GM12878 (cell line): ENCODE measurements at places on chromosomes 3 and 15. TPM values are rescaled to one million over a fixed set of nuclear protein-coding genes. Genes with fewer than 3 reads are reported as not detected.

DNA sequence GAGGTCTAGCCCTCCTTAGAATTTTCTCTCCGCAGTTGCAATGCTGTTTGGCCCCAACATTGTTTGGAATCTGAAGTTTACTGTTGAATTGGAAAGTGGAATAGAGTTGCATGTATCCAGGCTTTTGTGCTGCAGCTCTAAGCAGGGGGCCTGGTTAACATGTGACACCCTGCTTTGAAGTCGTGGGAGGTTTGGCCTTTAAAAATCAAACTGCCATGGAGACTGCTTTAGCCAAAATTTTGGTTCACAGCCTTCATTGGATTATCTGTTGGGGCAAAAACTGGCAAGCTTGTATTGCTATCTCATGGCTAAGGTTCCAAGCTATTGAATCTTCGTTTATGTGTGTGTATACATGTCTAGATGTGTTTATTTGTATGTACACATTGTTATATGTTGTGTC is 15.8 kb downstream of the CYP11A1 start:
- no peak overlapping the region for H3K27ac ChIP-seq
- H3K27me3 ChIP-seq: no peaks in the 10 kb centered on the region
- no peaks in the 10 kb centered on the region for H3K4me1 ChIP-seq
- H3K4me3 ChIP-seq: no peak overlapping the region
- H3K36me3 ChIP-seq: no peaks in the 10 kb centered on the region
- DNase-seq: no peak

DNA sequence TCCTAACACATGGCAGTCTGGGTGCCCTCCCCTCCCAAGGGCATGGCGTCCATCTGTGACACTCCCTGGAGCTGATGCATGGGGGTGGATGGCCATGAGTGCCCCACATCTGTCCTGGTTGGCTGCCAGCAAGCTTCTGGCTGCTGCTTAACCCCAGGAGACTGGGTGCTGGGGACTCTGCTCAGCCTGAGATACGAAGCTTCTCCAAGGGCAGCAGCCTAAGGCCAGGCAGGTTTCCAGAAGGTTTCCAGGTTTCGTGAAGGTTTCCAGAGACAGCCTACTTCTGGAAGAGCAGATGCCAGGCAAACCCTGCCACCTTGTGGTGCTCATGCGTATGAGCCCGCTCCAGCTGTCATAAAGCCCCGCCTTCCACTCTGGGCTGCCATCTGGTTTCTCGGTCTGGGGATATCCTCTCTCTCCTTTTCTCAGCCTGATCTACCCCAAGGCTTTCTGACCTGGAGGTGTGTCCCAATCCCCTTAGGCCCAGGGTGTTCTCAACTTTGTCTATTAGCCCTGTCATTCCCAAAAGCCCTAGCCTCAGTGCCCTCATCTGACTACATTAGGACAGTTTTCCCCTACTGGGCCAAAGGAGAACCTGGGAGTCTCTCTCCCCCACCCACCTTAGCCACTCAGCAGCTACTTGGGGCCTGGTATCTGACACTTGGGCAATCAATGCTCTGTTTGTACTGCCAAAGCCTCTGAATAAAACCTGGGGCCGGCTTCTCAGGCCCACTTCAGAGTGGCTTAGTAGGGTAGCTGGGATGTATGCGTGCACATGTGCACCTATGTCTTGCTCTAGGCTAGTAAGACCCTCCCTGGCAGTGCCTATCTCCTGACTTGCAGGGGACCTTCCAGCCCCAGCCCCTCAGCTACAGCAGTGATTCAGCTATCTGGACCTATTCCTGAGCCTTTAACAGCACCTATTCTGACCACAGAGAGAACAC is 12.0 kb downstream of the MRPL46 start:
- H3K27ac ChIP-seq: no peak overlapping the region
- peaks cover 16% of the 10 kb centered on the region for H3K36me3 ChIP-seq
- H3K4me3 ChIP-seq: no peak overlapping the region
- no peaks in the 10 kb centered on the region for H3K4me1 ChIP-seq
- DNase-seq: no peak
- no peaks in the 10 kb centered on the region for H3K27me3 ChIP-seq

- no peak overlapping the region for H3K4me3 ChIP-seq
- no peaks in the 10 kb centered on the region for H3K4me1 ChIP-seq
- H3K27me3 ChIP-seq: no peaks in the 10 kb centered on the region
- no peak overlapping the region for H3K27ac ChIP-seq
- DNase-seq: no peak
- H3K36me3 ChIP-seq: no peaks in the 10 kb centered on the region
Observed at GRCh38 chr15:47806008-47806407, 88.7 kb downstream of the SEMA6D start.

DNA sequence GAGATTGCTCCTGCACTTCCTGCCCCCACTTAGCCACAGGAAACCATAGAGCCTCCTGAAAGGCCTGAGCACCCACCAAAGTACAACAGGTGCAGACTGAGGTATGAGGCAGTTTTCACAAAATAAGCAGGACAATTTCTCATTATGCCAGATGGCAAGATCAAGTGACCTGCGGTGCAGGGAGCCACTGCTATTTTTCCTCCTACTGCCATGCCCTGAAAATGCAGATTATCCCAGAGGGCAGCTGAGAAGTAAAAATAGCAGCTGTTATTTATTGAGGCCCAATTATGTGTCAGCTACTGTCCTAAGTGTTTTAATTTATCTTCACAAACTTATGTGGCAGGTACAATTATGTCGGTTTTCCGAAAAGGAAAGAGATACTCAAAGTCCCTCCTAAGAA is 209.5 kb upstream of the ST8SIA2 start:
- no peaks in the 10 kb centered on the region for H3K36me3 ChIP-seq
- H3K27me3 ChIP-seq: no peaks in the 10 kb centered on the region
- H3K4me1 ChIP-seq: no peaks in the 10 kb centered on the region
- no peak overlapping the region for H3K4me3 ChIP-seq
- no peak overlapping the region for H3K27ac ChIP-seq

DNA sequence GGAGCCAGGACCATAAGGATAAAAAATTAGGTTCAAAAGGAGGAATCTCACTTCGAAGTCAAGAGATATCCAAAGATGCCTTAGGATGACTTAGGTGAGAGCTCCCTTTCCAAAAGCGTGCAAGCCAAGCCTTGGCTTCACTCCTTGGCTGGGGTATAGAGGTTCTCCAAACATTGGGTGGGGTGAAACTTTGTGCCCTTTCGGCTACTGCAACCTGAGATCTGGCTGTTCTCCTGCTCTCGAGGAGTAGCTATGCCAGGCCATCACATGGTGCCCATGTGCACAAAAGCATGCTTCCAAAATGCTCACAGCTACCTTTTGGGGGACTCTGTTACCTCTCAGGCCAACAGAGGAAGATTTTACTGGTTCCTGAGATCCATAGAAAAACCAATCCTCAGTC is 373.8 kb downstream of the EPHB1 start:
- no peaks in the 10 kb centered on the region for H3K4me1 ChIP-seq
- H3K36me3 ChIP-seq: peaks cover 11% of the 10 kb centered on the region

The COL7A1 gene
- polyA plus RNA-seq: 0.29 and 0.33 TPM in 2 replicates

The NANOGP8 gene
- polyA plus RNA-seq: not detected in 2 replicates

The RTP1 gene
- polyA plus RNA-seq: not detected in 2 replicates
